ENCODE measurements at places on chromosomes 5 and 9. TPM values are rescaled to one million over a fixed set of nuclear protein-coding genes. Genes with fewer than 3 reads are reported as not detected.

Gene PFDN1
- total RNA-seq: 62.8 TPM

Gene SNX2
- total RNA-seq: 119 TPM

DNA sequence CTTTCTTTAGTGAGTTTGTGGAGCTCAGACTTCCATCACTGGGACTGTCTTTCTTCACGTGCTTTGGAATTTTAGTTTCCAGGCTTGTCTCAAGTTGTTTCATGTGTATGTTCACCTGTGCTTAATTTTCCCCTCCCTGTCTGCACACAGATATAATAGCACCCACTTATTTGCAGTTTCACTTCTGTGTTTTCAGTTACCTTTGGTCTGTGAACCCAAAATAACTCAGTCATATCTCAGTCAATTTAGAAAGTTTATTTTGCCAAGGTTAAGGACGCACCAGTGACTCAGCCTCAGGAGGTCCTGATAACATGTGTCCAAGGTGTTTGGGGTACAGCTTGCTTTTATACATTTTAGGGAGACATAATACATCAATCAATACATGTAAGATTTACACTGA, 330.4 kb downstream of the ICE1 start:
- DNase-seq: no peak

DNA sequence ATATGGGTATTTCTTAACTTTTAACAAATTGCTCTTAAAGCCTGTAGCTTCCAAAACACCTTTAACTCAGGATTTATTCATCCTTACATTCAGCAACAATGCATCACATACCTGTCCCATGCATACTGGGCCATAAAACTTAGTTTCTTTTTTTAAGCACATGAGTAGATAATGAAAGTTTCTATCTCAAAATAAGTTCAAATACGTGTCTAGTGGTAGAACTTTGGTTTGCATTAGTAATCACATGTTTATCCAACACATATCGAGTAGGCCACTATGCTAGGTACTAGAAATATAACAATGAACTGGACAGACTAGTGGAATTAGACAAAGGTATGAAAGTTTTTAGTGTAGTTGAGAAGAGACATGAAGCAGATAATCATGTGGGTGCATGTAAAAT, 99.6 kb downstream of the DOCK2 start:
- DNase-seq: no peak

DNA sequence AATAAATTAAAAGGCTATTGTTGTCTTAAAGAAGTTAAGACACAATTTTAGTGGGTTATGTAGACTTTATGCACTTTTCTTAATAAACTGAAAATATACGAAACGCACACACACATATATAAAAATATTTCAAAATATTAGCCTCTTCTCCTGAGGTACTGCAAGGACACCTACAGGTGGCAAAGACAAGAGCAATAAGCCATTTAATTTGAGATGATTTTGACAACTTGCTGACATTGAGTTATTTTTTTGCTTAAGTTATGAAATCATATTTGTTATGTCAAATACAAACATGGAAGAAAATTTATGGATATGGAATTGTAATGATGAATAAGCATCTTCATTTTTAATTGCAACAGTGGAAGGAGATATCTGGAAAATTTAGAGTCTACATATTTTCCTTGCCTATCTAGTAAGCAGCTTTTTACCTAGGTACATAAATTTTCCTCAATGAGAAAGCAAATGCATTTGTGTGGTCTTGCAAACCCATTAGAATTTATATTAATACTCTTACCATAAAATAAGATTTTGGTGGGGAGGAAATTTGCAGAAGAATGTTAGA, 301.6 kb downstream of the ISL1 start:
- DNase-seq: no peak

DNA sequence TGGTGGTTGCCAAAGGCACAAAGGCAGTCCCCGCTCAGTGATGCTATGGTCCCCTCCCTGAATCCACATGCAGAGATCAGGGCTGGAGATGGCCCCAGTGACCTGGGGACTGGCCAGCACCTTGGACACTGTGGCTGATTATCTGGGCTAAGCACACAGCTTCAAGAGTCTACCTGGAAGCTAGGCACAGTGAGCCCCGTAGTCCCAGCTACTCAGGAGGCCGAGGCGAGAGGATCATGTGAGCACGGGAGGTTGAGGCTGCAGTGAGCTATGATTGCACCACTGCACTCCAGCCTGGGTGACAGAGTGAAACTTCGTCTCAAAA, 8.3 kb upstream of the SCGB3A1 start:
- DNase-seq: no peak

All from umbilical cord (tissue), 2 donors.